NCI-H446 treated with DMSO at 0.1 percent for 48 hours (cell line): ENCODE measurements at places on chromosomes 5 and 9.

- DNase-seq = no peak
Measured at GRCh38 chr9:91776409-91777291, 173.4 kb downstream of the ROR2 start.

- no peak for DNase-seq
Measured at GRCh38 chr9:113788616-113789330, 87.3 kb upstream of the ZNF618 start.

DNA sequence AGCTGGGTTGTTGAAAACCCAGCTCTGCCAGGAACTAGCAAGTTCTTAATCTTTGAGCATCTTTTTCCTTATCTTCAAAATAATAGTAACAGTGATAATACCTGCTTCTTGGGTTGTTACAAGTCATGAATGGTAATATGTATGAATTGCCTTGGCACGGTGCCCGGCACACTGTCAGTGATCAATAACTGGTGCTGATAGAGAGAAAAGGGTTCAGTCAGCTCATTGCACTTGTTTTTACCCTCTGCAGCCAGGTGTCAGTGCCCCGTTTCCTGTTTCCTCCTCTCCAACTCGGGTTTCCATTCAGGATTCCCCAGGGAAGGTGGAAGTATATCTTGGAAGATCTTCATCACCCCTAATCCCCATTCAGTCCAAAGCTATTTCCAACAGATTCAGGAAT, 15.8 kb upstream of the NIPAL4 start:
- no peak for DNase-seq

DNA sequence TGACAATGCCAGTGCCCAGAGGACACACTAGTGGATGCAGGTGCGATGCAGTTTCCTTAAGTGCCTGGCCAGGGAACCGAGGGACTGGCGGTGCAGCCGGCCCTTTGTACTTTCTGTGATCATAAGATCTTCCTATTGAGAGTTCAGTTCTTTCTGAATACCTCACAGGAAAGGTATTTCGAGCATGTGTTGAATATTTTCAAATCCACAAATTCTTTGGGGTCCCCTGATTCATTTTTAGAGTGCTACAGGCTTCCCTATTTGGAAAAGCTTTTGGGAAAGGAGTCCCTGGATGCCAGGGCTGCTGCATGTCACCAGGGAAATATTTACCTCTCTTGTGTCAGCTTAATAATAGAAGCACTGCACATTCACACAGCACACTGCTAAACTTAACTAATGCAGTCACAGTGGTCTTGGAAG, 281.5 kb downstream of the GADD45G start:
- DNase-seq = no peak

DNA sequence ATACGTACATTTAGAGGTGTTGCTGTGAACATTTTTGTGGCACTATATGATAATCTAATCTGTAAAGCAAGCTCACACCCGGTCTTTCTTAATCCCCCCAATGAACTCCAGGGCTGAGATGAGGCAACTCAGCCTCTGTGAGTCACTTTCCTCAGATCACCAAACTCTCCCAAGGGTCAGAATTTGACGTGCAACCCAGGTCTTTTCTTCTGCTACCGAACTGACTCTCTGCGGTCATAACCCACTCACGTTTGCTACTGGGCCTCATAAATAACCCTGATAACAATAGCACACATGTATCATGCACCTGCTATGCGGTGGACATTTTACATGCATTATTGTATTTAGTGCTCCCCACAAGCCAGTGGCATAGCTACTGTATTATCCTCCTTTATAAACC, 153.1 kb downstream of the DROSHA start:
- DNase-seq = no peak

- no peak for DNase-seq
Measured at GRCh38 chr9:33687779-33688178, 107.6 kb upstream of the PRSS3 start.

DNA sequence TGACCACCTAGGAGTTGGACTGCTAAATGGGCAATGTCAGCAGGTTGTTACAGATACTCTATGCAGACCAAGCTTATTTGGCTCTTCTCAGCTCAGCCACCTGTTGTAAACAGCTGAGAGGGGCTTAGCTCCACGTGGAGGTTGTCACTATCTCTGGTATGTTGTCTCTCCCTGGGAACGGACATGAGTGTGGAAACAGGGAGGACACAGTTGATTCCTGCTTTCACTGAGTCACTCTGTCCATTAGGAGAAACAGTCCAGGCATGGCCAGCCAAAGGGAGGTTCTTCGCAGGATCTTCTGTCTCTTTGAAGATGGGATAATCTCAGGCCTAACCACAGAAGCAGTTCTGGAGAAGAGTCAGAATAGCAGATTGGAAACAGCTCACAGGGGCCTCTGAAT, 121.2 kb downstream of the PALM2AKAP2 start:
- no peak for DNase-seq

DNA sequence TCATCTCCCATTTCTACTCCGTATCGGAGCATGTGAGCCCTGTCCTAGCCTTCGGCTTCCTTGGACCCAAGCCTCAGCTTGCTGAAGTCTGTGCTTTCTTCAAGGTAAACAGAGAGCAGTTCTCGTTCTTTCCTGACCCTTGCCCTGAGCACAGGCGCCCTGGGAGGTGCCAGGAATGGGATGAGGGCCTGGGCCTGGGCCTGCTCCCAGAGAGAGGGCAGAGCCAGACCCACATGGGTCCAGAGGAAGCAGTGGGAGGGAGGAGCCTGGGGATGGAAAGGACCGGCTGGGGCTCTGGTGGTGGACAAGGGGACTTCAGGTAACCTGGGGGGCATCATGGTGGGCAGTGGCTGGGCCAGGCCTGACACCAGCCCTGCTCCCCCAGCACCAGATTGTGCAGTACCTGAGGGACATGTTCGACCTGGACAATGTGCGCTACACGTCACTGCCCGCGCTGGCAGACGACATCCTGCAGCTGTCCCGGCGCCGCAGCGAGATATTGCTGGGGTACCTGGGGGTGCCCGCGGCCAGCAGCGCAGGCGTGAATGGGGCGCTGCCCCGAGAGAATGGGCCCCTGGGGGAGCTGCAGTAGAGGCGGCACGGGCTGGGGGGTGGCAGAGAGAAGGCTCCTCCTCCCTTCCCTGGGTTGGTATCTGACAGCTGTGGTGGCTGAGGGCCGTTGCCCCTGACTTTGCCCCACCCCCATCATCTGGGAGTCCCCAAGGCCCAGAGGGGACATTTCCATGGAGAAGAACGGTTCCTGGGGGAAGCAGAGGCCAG, 10.9 kb upstream of the DOLPP1 start:
- DNase-seq = no peak

DNA sequence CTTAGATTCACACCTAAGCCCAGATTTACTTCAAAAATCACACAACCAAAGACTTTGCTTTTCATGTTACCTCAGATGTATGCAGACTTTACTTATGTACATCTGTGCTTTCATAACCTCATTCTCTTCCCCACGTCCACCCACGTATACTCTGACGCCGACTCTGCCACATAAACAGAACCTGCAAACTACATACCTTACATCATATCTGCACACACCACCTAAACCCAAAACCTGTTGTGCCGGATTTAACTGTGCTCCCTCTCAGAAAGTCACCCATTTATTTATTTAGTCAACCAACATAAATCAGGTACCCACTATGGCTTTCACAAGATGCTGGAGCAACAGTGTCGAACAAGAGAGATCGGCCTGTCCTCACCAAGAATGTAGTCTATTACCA, 1.0 kb upstream of the DPYSL3 start:
- no peak for DNase-seq

DNA sequence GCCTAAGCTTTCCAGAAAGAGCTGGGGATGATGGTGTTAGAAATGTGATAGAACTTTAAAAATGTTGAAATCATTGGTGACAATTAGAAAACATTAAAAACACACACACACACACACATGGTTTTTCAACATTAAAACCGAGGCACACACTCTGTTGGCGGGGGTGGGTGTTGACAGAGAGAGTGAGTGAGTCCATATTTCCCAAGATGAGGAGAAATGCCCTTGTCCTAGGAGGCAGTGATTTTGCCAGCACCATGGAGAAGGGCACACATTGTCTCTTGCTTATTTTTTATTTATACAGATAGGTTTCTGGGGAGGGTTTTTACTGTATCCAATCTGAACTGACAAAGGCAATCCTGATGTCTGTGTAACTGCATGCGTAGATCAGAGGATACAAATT, 152.5 kb downstream of the INSYN2B start:
- no peak for DNase-seq

GRCh38 chr9:34457266-34458012, 931 bp downstream of the FAM219A start:
- DNase-seq = peak; percentile 65

- peak; percentile 4 for DNase-seq
Measured at GRCh38 chr9:109805050-109805449, 25.1 kb downstream of the PALM2AKAP2 start.

DNA sequence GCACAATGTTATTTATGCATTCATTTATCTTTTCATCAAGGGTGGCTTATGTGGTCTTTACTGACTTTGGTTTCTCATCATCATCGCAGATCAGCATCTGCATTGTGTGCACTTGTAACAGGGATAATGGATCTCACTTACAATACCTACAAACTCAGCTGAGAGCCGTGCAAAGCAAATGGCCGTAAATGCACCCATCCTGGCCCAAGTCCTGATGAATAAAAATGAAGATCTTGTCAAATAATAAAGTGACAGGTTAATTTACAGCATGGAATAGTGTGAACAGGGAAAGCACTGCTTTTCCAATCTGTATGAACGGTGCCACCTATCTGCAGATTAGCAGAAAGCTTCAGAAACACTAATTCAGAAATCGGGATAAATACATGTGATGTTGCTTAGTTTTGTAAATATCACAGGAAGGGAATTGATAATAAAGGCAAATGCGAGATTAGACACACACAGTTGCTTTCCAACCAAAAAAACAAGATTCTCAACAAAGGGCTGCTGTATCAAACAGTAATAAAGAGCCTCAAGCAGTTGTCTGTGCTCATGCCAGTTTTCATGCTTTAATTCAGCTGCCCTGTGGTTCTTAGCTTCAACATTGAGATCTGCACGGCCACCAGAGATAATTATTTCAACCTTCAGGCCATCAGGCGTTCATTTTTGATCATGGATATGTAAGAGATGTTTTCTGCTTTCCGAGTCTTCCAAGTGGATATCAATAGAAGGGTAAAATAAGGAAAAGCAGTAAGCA, 153.4 kb upstream of the POU5F2 start:
- peak; percentile 24 for DNase-seq

GRCh38 chr9:4308482-4308881, 8.6 kb upstream of the GLIS3 start:
- no peak for DNase-seq

- no peak for DNase-seq
Measured at GRCh38 chr5:148205044-148205806, 2.4 kb downstream of the SPINK6 start.

- DNase-seq = no peak
Measured at GRCh38 chr9:114484215-114484853, 20.9 kb downstream of the WHRN start.

GRCh38 chr9:89902450-89903140, 297.8 kb downstream of the GADD45G start:
- peak; percentile 13 for DNase-seq

DNA sequence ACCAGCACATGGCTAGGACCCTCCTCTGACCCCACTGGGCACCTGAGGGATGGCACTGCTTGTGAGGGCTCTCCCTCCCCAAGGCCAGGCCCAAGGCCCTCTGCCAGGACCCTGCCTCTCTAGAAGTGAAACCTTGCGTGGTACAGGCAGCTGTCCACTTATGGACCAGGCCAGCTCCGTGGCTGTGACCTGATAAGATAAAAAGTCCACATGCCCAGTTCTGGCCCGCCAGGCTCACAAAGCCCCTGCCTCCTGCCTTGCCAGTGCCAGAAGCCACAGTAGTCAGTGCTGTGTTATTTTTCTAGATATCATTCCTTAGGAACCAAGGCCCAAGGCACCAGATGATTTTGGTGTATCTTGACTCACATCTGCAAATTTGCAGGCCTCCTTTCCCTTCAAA, 14.0 kb upstream of the SPATA31E1 start:
- no peak for DNase-seq

GRCh38 chr9:129401623-129402370, 219.1 kb downstream of the C9orf50 start:
- no peak for DNase-seq

DNA sequence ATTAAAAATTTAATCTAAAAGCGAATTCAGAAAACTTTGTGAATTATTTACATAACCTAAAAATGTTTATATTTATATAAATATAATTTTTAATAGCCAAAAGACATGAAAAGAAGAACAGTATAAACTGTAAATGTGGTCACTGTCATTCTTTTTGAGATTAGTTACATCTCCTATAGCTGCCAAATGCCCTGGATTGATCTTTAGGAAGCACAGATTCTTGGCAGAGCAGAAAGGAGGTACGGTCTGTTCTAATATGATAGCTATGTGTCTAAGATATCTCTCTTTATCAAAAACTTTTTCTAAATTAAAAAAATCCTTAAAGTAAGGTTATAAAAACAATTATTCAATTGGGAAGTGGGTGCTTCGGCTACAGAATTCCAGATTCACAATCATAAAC, 151.0 kb downstream of the LPAR1 start:
- no peak for DNase-seq

- DNase-seq = no peak
Measured at GRCh38 chr9:21852754-21853153, 50.3 kb downstream of the MTAP start.

DNA sequence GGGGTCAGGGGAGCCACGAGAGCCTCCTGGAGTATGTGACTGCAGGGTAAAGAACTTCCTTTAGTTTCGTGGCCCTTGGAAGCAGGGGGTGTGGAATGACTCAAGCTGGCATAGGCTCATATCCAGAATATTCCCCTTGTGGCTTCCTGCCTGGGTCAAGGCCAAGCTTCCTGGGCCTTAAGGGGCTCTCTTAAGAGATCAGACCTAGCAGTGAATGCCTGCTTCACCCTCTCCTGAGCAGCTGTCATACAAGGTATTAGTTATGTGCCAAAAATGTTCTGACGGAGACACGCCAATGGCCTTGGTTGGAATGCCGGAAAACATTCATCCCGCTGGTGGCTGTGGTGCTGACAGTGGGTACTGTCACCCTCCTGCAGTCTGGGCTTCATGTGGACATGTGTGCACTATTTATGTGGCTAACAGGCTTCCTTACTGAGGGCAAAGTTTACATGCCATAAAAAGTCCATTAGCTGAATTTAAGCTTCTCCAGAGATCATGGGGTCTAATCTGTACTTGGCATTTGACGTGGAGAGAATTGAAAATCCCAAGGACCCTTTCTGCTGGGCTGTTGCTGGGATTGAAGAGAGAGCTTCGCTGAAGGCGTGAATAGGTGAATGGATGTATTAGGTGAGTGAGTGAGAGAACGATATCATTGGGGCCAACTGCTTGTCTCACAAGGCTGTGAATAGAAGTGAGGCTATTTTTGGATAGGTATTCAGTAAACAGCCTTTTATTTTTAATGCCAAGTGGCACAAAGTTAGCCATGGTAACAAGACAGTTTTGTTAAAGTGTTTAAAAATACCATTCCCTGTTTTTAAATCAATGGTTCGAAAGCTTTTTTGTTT, 156.8 kb downstream of the MACROH2A1 start:
- DNase-seq = peak; percentile 34
